Sigmoid colon (tissue), 7 donors: ENCODE measurements at places on chromosomes 2 and 18. TPM values are rescaled to one million over a fixed set of nuclear protein-coding genes. Genes with fewer than 3 reads are reported as not detected.

- no peak for DNase-seq
Measured at GRCh38 chr2:88628571-88628939, 1.3 kb upstream of the EIF2AK3 start.

DNA sequence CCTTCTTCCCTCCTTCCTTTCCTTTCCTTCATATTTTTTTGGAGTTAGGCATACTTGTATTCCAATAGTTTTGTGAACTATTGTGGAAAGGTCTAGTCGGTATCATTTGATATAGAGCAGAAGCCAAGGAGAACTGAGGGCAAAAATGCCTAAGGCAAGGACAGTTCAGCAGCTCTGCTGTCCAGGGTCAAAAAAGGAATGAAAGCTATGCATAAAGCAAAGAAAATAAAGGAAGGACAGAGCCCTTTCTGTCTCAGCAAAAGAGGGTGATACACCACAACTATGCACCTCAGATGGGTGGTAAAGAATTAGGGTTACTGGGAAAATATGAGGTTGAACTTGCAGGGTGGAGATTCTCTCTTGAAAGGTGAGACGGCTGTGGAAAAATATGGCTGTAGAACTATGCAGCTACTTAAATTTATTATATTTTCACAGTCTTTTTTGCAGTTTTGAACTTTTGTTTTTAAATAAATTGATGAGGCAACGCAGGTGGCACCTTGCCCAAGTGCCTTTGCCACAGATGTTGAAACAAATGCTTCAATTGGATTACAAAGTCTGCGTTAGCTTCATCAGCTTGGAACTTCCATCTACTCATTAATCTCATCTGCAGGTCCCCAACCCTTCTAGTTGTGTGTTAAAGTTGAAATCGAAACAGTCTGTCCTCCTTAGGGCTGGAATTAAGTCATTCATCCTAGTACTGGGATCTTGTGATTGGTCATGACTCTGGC, 20.8 kb downstream of the LHCGR start:
- no peak for DNase-seq

ABCG8 gene
- not detected for total RNA-seq

MC5R gene
- not detected for total RNA-seq

GRCh38 chr2:64354857-64355680, 98.9 kb upstream of the LGALSL start:
- no peak for DNase-seq

DNA sequence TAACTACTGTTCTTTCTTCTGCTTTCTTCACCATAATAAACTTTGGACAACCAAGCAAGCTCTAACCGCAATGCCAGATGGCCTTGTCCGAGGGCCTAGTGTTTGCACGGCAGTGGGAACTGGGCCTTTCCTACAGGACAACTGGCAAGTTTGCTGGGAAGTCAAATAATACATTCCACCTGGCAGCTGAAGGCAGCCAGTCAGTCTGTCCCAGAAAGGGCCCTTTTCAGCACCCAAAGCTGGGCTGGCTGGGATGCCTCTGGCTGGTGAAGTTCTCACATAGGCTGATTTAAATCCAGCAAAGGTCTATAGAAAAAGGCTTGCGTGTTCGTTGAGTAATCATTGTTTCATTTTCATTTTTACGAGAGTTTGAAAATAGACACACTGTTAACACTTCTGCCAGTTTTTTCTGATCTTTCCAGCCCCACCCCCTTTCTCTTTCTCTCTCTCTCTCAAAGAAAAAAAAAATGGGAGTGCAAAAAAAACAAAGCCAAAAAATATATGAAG, 110.0 kb upstream of the EPAS1 start:
- DNase-seq = peak; percentile 83

DNA sequence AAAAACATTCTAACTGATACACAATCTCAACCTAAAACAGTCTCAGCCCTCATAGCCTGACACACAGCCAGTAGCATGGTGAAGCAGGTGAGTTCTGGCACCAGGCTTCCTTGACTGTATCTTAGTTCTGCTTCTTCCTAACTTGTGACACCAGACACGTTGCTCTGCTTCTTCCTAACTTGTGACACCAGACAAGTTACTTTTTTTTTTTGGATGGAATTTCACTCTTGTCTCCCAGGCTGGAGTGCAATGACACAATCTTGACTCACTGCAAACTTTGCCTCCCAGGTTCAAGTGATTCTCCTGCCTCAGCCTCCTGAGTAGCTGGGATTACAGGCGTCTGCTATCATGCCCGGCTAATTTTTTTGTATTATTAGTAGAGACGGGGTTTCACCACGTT, 6.7 kb upstream of the ATG16L1 start:
- DNase-seq = no peak

DNA sequence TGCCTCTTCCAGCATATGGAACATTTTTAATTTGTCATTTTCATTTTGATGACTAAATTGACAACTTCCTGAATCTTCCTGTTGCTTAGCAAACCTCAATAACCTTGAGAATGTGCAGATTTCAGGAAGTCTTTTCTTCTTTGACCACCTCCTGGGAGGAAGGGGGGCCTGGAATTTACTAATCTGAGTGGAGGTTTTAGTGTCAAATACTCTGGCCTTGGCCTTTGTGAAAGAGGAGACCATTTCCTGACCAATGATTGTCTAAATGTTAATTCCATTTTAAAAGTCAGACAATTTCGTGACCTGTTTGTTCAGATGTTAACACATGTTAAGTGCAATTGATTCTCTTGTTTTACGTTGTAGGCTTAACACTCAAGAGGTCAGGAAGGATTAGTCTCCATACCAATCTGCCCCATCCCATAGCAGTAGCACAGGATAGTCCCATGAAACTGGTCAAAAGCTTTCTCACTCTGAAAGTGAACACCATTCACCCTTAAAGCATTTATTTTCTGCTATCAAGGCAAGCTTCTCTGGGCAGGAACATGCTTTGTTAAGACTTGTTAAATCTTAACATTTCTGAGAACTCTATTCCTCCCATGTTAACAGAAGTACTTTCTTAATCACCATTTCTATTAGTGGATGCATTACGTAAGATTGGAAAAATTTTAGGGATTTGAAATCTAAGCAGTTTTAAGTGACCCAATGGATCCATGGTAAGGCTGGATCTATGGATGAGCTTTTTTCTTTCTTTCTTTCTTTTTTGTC, 219.6 kb downstream of the RND3 start:
- DNase-seq = no peak

GRCh38 chr2:197011021-197011417, 84.5 kb upstream of the PGAP1 start:
- no peak for DNase-seq
